Common myeloid progenitor, CD34-positive (primary cell): ENCODE measurements at places on chromosomes 4 and X.

DNA sequence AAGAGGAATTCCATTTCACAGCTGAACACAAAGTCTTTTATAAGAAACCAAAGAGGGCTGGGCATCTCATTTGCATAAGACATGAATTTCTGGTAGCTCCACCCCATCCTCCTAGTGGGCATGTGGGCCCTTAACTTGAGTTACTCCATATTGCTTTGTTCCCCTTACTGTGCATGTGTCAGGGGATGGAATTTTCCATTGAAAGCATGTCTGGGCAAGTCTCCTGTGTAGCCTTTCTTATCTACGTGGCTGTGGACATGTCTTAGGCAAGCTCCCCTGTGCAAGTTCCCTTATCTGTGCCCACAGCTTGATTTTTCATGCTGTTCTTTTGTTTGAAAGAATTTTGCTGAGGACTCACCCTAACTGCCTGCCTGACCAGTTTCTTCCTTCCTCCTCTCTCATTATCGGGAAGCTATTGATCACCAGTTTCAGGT is 123.5 kb upstream of the JADE1 start:
- peak; percentile 8 for DNase-seq

- no peak for DNase-seq
Measured at GRCh38 chr4:185343726-185344581, 51.8 kb downstream of the LRP2BP start.

GRCh38 chrX:69362354-69362753 is 141.8 kb upstream of the NALF2 start:
- DNase-seq = no peak

- DNase-seq = no peak
Measured at GRCh38 chr4:710916-711315, 5.3 kb downstream of the PCGF3 start.

- DNase-seq = no peak
Measured at GRCh38 chr4:28469387-28469786, 1608.7 kb downstream of the STIM2 start.

- no peak for DNase-seq
Measured at GRCh38 chr4:47195706-47196105, 164.3 kb downstream of the GABRB1 start.

- peak; percentile 62 for DNase-seq
Measured at GRCh38 chrX:49884290-49884862, 5.1 kb downstream of the USP27X start.

GRCh38 chrX:126338916-126339315 is 172.8 kb upstream of the DCAF12L2 start:
- DNase-seq = no peak

GRCh38 chr4:184896868-184897715 is 71.3 kb upstream of the ACSL1 start:
- no peak for DNase-seq

DNA sequence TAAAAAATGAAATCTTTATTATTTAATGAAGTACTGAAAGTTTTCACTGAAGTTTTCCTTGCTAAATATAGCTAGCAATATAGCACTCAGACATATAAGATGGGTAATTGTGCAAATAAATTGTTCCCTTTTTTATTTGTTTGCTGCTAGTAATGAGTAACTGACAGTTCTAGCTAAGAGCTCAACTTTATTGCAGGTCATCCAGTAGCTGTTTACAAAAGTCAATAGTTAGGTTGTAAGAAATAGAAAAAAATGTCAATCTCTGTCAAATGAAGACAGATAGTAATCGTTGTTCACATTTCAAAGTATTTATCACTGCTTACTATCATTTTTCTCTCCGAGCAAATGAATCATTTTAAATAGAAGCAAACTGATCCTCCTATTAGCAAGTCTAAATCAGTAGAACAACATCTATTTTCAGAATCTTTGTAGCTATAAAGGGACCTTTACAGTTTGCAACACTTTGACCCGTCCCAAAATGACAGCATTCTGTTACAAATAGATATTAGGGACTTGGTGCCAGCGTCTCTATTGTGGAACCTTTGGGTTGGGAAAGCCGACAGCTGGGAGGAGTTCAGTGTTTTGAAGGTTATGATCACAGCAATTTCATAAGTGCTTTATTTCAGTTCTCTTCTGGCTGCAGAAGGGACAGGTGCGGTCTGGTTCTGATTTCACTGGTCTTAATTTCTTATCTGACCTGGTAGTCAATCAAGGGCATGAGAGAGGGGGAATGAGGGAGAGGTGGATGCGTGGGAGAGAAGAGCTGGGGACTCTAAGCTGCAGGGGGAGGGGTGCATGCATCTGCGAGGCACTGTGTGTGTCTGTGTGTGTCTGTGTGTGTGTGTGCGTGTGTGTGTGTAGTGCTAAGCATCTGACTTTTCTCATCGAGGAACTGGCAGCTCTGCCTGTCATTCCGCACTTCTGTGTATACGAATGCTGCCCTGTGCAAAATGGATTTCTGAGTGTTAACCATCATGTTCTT is 227.9 kb upstream of the PITX2 start:
- no peak for DNase-seq

DNA sequence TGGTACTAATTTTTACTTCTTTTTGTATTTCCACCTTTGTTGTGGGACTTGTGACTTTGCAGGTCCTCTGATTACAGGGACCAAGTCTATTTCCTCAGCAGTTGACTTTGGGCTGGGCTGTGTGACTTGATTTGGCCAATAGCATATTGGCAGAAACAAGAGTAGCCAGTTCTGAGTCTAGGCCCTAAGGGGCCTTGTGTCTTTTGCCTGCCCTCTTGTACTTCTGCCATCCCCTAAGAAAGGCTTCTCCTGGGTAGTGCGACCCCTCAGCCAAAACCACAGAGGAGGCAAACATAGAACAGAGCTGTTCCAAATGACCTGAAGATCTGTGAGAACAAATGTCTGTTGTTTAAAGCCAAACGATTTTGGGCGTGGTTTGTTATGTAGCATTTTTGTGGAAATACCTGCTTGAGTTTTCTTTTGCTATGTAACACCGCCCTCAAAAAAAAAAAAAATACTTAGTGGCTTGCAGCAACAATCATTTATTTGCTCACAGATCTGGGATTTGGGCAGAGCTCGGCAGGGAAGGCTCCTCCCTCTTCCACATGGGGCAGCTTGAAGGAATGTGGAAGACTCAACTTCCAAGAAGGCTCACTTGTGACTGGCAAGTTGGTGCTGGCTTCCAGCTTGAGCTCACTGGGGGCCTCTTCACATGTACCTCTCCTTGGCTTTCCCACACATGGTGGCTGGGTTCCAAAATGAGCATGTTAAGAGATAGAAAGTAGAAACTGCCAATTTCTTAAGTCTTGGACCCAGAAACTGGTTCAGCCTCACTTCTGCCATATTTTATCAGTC is 423.0 kb upstream of the CNKSR2 start:
- no peak for DNase-seq

- DNase-seq = no peak
Measured at GRCh38 chr4:71334465-71334882, 4.3 kb upstream of the SLC4A4 start.

- no peak for DNase-seq
Measured at GRCh38 chr4:129604632-129605255, 508.8 kb downstream of the C4orf33 start.

DNA sequence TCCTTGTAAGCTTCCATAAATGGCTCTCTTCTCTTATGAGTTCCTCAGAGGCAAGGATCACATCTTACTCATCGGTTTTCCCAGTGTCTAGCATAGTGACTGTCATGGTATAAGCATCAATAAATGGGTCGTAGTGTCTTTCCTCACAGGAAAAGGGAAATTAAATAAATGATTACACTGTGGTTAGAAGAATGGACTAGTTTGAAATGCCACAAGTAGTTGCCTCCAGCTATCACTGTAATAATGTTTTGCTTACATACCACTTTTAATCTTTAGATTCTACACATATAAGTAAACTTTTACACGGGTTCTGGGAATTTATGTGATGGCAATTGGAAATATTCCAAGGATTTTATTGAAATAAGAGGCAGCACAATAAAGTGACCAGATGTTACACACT is 152.8 kb upstream of the CXorf51A start:
- no peak for DNase-seq

DNA sequence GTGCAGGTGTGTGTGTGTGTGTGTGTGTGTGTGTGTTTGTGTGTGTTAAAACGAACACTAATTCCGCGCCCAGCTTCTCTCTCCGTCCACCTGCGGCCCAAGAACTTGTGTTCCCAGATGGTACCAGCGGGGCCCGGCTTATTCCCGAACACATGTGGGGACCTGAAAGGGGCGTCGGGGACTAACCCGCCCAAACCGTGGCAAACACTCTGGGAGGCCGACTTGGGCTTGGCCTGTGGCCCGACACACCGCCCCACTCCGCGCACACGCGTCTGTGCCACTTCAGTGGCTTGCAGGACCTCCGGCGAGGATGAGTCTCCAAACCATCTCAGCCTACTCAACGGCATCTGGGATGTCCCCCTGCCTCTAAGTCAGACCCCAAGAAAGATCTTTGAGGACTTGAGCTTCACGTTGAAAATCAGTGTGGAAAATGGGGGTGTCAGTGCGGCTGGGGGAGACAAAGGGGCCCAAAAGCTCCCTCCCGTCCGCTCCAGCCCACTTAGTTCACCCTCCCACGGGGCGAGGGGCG is 790 bp upstream of the HHIP start:
- no peak for DNase-seq

DNA sequence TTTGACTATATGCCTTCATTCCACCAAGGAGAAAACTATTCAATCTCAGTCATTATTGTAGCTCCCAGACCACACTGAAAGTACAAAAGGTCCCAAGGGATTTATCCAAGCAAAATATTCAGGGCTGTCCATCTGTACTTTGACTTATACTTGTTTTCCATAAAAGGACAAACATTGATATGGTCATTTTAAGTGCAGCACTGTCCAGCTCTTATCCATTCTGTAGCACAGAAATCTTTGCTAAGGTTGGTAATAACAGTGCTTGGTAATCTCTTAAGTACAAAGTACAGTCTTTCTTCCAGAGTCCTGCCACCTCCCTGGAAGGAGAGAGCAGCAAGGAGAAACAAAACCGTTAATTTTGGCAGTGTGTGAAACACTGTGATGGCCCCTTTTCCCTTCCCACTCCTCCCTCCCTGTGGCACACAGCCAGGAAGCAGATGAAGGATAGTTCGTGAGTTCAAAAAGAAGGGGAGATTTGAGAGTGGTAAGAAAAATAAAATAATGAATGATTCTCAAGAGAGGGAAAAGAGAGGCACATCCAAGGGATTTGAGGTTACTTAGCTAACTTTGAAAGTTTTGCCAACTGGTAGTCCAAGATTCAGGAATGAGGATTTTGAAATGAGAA is 6.8 kb upstream of the CXCL2 start:
- no peak for DNase-seq

DNA sequence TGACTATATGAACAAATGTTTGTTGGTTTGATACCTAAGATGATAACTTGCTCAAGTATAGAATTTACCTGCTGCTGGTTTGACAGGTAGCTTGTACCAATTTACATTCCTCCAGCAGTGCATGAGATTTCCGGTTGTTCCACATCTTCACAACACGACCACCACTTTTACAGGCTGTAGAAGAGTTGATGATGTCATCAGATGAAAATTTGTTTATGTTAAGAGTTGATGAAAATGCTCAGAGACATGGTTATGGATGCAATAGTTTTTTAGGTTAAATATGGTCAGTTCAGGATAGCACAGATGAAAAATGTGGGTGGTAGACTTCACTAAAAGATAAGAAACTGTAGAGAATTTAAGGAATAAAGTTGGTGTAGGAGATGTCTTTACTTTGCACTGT is 468.3 kb downstream of the PCDH18 start:
- no peak for DNase-seq

- DNase-seq = no peak
Measured at GRCh38 chrX:96081891-96082290, 602.8 kb upstream of the DIAPH2 start.

- DNase-seq = peak; percentile 16
Measured at GRCh38 chrX:40157228-40158035, 59.7 kb upstream of the BCOR start.

- DNase-seq = no peak
Measured at GRCh38 chrX:9471571-9471985, 6.7 kb downstream of the TBL1X start.

- DNase-seq = no peak
Measured at GRCh38 chr4:147829401-147830101, 97.7 kb downstream of the ARHGAP10 start.

GRCh38 chr4:71229477-71230270 is 109.1 kb upstream of the SLC4A4 start:
- peak; percentile 42 for DNase-seq

DNA sequence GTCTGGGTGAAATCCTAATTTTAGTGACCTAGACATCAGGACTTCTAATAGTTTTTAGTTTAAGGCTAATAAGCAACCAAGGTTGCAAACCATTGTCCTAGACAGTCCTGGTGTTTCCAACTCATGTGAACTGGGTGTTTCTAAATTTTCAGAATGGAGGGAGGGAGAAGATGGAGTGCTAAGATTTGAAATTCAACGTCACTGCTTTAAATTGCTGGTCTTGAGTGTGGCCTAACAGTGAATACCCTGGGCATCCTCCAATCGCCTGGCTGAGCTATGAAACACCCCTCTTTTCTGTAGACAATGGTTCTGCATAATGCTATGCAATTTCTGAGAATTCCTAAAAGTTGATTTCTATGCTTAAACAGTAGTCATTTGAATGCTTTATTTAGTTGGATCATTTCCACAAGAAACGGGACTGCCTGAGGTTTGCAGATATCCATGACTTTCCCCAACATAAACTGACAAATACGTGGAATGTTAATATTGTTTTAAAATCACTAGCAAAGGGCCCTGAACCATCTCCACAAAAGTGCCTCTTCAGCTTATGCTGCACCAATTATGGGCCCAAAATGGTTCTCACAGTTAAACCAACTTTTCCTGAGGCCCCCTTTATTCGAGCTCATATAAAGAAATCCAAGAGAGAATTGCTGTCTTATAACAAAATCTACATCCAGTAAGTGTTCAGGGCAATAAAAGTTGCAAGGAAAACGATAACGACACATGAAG is 1.1 kb downstream of the FBXL5 start:
- DNase-seq = peak; percentile 61

DNA sequence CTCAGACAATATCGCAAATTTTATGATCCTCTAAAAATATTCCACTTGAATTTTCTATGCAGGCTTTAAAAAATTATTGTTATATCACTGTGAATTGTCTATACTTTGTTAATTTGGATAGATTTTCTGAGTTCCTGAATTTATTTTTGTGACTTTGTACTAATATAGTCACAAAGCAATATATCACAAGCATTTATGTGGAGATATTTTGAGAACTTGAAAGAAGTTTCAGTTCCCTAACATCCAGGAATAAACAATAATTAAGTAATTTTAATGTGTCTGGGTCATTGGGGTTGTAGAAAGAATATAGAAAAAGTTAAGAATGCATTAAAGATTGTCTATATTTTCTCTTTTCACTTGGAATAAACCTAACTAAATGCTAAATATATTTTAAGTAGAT is 32.0 kb downstream of the CXCL8 start:
- DNase-seq = no peak

GRCh38 chr4:146960634-146961033 is 15.0 kb upstream of the TTC29 start:
- DNase-seq = no peak

- DNase-seq = no peak
Measured at GRCh38 chrX:103783196-103783595, 6.6 kb downstream of the PLP1 start.

DNA sequence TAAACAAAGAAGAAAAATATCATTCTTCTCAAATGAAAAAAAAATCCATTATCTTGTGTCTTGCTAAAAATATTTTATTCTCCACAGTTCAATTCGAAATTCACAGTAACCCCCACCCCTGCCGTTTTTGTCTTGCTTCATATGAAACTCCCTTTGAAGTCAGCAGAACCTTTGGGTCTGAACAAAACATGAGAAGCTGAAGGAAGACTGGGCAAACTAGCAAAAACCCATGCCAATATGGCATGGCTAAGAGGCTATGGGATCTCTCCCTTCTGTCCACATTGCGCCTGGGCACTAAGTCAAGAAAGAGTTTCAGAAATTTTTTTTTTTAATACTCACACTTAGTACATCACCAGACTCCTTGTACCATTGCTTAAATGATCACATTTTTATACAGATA is 136.0 kb upstream of the SMIM31 start:
- DNase-seq = no peak
